ENCODE measurements at places on chromosomes 2 and 18.

DNA sequence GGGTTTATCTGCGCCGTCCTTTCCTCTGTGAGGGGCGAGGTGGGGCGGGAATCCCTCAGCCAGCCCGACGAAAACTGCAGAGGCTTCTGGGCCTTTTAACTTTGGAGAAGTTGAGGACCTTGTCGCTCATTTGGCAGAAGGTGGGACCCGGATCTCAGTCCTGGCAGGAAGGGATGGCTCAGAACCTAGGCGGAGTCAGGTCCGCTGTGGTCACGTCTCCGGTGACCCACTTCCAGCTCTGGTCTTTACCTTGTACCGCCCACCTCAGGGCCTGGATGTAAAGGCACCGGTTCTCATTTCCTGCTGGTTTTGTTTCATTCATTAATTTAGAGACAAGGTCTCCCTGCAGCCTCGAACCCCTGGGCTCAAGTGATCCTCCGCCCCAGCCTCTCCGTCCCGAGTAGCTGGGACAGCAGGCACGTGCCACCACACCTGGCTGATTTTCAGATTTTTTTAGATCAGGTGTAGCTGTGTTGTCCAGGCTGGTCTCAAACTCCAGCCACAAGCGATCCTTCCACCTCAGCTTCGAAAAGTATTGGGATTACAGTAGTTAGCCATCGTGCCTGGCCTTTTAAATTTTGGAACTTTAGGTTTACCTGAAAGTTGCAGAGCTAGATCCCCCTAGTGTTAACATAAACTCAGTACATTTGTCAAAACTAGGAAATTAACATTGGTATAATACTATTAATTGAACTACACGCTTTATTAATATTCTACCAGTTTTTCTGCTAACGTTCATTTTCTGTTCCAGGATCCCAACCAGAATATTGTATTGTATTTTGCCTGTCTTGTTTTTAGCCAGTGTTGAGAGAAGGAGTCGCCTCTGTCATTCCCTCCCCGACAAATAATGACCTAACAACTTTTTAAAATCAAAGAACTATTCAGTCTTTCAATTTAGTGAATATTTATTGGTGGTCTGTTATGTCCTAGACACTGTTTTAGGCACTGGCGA lies 852 bp downstream of the POLI start:
- peak; percentile 28 for DNase-seq

GRCh38 chr2:162635706-162636105 lies 202.9 kb downstream of the KCNH7 start:
- no peak for DNase-seq

DNA sequence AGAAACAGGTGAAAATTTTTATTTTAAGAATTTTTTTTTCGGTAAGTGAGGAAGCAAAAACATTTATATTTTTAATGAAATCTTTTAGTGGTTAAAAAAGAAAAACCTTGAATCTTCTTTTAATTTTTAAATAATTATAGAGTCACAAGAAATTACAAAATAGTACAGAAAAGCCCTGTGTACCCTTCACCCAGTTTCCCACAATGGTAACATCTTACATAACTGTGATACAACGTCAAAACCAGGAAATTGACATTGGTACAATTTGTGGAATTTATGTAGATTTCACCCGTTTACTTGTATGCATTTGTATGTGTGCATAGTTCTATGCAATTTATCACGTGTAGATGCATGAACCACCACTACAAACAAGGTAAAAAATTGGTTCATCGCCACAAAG lies 285.9 kb downstream of the MTX2 start:
- no peak for DNase-seq

- DNase-seq = no peak
Measured at GRCh38 chr2:218557941-218558340, 10.2 kb downstream of the USP37 start.
